Activated naive CD8-positive, alpha-beta T cell treated with anti-CD3 and anti-CD28 coated beads, Interleukin-2, amount 10 ng/mL, durations not matched to agents 7 days and 5 days (primary cell): ENCODE measurements at places on chromosomes 1 and 21. TPM values are rescaled to one million over a fixed set of nuclear protein-coding genes. Genes with fewer than 3 reads are reported as not detected.

Gene WNT4
- not detected for total RNA-seq

DNA sequence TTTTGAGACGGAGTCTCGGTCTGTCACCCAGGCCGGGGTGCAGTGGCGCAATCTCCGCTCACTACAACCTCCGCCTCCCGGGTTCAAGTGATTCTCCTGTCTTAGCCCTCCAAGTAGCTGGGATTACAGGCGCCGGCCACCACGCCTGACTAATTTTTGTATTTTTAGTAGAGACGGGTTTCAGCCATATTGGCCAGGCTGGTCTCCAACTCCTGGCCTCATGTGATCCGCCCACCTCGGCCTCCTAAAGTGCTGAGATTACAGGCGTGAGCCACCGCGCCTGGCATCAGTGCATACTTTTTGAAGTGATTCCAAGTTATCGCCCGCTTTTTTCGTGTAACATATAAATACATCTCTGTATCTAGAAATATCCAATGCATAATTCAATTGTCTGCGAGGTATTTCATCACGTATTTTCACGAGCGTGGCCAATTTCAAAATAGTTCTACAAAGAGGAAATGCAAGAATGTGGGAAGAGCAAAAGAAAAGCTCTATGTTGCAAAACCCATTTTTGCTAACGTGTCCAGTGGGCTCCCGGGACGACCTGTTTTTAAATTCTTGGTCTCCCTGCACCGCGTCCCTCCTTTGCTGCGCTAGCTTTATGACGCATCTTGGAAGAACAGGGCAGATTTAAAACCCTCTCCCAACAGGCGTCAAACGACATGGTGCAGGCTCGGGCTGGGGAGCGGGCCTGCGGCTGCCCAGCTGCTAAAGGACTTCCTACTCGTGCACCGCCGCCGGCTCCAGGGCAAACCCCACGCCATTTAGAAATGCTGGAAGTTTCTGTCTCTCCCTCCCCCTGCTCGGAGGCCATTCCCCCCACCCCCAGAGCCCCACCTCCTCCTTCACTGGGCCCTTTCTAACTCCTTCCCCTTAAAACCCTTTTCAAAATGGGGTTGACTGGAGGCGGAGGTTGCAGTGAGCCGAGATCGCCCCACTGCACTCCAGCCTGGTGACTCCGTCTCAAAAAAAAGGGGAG lies 923 bp upstream of the IFNGR2 start:
- DNase-seq: no peak

- no peak for DNase-seq
Measured at GRCh38 chr1:9374748-9375341, 82.2 kb downstream of the SPSB1 start.

DNA sequence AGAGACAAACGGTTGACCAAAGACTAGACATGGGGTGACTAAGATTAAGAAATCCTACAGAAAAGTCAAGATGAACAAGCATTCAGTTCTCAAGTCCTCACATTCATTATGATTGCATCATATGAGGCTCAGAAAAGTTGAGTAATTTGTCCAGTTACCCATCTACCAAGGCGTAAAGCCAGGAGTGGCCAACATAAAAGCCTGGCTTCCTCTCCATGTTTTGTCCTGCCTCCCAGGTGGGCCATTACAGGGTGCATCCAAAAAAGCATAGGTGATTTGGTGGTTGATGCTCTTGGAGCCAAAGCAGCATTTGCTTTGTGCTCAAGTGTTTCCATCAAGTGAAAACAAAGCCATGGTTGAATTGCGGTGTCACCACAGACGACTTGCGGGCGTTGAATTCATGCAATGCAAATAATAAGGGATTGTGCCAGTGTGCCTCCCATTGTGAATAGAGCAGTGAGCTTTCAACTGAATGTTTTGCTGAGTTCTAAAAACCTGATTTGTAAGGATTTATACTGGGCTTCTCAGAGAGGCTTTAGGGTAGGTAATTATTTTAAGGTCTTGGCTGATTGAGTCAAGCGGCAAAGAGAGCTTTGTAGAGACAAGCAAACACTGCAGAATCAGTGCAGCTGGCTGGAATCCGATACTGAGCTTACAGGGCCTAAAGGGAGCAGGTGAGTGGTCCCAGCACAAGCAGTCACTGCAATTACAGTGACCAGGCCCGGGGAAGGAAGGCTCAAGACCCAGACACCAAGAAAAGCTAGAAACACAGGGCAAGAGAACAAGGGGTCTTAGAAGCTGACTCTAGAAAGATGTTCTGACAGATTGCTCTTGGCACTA lies 54.1 kb downstream of the KCNJ15 start:
- no peak for DNase-seq

GRCh38 chr1:18724801-18725200 lies 94.2 kb downstream of the PAX7 start:
- DNase-seq: no peak

DNA sequence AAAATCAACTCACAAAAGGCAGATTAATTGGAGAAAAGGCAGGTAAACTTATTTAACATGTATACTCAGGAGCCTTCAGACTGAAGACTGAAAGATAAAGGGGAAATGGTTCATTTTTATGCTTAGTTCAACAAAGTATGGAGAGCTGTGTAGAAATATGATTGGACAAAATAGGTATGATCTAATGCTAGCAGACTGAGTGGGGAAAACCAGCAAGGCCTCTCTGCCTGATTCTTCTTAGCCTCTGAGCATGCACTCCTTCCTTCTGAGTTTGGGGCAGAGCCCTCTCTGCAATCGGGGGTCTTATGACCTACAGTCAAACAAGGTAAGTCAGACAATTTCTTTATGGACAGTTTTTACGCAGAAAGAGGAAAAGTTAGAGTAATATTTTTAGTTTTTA lies 38.8 kb upstream of the SUCO start:
- DNase-seq: no peak

Gene PTGFRN
- total RNA-seq: 0.28 TPM

Gene PCSK9
- not detected for total RNA-seq

Gene ALX3
- not detected for total RNA-seq

Gene CATSPERE
- total RNA-seq: 1.6 TPM

Gene C1QB
- total RNA-seq: 0.79 TPM

- DNase-seq: no peak
Measured at GRCh38 chr1:179079113-179079761, 2.6 kb upstream of the TOR3A start.

Gene FAM229A
- 17.6 TPM for total RNA-seq

Gene RRP1
- total RNA-seq: 28.6 TPM

Gene PLA2G2D
- total RNA-seq: not detected

- no peak for DNase-seq
Measured at GRCh38 chr1:109454497-109455133, 11.7 kb upstream of the SYPL2 start.

Gene IGFN1
- not detected for total RNA-seq

Gene CCT3
- total RNA-seq: 165 TPM

DNA sequence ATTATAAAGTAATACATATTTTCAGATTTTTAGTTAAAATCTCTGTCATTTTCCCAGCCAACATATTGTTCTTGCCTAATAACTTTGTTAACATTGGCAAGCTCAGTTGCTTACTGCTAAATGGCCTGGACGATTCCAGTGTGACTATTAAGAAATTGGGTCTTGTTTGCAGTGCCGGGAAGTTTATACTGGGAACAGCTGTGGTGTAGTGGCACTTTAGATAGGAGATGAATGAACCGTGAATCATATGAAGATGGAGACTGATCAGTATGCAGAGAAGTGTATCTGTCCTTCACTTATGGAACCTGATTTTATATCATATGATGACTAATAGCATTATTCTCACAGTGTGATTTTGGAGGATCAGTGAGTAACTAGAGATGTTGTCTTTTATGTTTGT lies 3.3 kb downstream of the CHRM3 start:
- no peak for DNase-seq

- DNase-seq: no peak
Measured at GRCh38 chr1:17309426-17310067, 1.6 kb downstream of the PADI4 start.

Gene WNT3A
- not detected for total RNA-seq

GRCh38 chr1:201590474-201590873 lies 51.5 kb downstream of the NAV1 start:
- no peak for DNase-seq

Gene TDRD10
- total RNA-seq: not detected

DNA sequence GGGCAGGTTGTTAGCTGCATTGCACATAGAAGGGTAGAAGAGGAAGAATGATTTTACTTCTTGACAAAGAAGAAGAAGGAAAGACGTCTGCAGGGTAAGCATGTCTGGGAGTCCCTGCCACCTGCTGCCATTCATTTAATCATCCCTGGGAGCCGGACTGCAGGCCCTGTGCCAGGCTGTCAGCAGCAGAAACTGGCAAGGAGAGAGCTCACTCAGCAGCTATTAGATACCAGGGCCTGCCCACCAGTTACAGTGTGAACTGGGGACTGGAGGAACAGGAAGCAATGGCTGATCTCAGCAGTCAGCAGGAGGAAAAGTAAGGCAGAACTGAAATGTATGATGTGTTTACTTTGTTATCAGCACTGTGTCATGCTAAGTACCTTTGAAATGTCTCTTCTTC lies 75.7 kb upstream of the C1orf87 start:
- DNase-seq: no peak

GRCh38 chr1:86618358-86618757 lies 71.5 kb downstream of the CLCA4 start:
- DNase-seq: no peak

- DNase-seq: no peak
Measured at GRCh38 chr1:114466334-114467014, 44.5 kb downstream of the TRIM33 start.

Gene ARHGAP29
- total RNA-seq: not detected

Gene CCDC185
- not detected for total RNA-seq

DNA sequence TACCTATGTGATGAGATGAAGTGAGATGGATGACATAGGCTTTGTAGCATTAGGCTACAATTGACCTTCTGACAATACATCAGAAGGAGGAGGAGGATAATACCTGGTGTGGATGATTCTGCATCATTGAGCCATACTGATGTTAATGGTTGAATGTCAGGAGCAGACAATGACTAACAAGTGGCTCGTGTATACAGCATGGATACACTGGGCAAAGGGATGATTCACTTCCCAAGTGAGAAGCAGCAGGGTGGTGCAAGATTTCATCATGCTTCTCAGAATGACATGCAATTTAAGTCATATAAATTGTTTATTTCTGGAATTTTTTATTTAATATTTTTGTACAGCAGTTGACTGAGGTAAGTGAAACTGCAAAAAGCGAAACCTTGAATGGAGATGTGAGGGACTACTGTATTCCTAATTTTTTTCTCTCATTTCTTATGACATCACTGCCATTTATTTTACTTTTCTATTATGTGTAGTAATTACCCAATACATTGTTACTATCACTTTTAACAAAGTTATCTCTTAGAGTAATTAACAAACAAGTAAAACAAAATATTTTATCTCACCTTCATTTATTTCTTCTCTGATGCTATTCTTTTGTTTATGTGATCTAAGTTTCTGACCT lies 34.4 kb upstream of the COP1 start:
- DNase-seq: no peak

GRCh38 chr1:6143395-6143794 lies 36.7 kb downstream of the CHD5 start:
- no peak for DNase-seq

- DNase-seq: no peak
Measured at GRCh38 chr1:31368611-31369107, 4.2 kb downstream of the FABP3 start.

- no peak for DNase-seq
Measured at GRCh38 chr1:2352341-2352896, 38.9 kb downstream of the MORN1 start.

DNA sequence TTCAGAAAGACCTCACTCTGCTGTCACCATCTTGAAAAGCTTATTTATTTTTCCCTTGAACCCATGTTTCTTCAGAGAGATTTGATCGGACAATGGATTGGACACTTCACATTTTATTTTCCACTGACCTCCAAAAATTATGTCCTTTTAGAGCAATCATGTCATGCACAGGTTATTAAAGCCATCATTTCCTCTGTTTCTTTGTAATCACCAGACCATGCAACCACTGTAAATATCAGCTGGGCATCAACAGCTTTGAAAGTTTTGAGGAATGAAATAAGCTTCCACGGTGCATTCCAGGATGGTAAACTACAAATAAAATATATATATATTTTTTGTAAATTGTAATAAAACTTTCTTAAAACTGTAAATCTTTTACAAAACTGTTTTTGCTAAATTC lies 144.1 kb upstream of the ADAMTS5 start:
- no peak for DNase-seq

Gene BCL2L15
- 1.1 TPM for total RNA-seq

DNA sequence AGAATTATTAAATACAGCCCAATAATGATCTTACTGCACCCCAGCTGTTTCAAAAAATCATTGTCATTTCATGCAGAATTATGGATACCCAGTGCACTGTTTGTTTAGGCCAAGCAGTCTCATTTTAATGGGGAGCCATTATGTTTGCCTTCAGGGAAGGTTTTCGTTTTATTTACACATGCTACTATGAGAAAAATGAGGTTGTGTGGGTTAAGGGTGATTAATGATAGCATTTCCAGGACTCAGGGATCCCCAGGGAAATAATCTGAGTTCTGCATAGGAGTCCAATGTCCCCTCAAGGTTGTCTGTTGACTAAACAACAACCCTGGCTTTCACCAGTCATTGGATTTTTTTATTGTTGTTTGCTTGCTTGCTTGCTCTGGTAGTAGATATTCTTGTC lies 71.0 kb upstream of the ZP4 start:
- no peak for DNase-seq

DNA sequence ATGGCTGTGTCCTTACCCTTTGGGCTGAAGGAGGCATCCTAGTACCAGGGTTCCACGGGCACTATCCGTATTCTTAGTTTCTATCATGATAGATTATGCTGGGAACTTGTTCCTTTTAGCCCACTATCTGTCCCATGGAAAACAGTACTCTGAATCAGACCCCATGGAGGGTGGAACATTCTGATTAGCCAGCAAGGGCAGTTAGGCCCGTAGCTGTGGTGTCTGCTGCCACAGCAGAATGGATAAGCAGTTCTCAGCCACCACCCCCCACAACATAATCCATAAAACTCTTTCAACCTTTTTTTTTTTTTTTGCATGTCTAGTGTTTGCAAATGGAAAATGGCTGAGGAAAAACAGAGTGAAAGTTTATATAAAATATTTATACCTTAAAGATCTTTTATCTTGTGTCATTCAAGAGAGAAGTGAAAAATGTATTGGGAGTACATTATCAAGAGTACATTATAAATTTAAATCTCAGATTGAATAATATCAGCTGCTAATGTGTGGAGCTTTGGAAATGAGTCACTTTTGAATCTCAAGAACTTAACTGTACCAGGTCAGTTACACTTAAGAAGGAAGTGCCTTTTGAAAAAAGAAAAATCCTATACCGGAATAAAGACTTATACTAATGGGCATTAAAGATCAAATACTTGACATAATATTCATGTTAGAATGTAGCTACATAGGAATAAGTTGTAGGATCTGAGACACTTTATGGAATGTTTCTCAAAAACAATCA lies 80.3 kb downstream of the NFIA start:
- DNase-seq: no peak

Gene LEMD1
- total RNA-seq: 0.97 TPM

Gene KRTAP19-3
- total RNA-seq: not detected
